Pancreas (tissue), 10 donors: ENCODE measurements at places on chromosomes 6 and 20. TPM values are rescaled to one million over a fixed set of nuclear protein-coding genes. Genes with fewer than 3 reads are reported as not detected.
A peak's percentile ranks its signal among the peaks of the same experiment; 100 is the strongest.

Gene SRC
- total RNA-seq, result 32.1 TPM

Gene ANKRD60
- total RNA-seq, result not detected

Gene TPD52L1
- total RNA-seq, result 25.4 TPM

Gene SLC25A27
- 7.8 TPM for total RNA-seq

Gene C6orf163
- 2.0 TPM for total RNA-seq

- no peaks in the 10 kb centered on the region for H3K27me3 ChIP-seq
- H3K27ac ChIP-seq, result no peak overlapping the region
- no peaks in the 10 kb centered on the region for H3K4me1 ChIP-seq
- no peaks in the 10 kb centered on the region for H3K36me3 ChIP-seq
- no peak overlapping the region for H3K4me3 ChIP-seq
Measured at GRCh38 chr6:158687506-158687905, 37.7 kb downstream of the SYTL3 start.

DNA sequence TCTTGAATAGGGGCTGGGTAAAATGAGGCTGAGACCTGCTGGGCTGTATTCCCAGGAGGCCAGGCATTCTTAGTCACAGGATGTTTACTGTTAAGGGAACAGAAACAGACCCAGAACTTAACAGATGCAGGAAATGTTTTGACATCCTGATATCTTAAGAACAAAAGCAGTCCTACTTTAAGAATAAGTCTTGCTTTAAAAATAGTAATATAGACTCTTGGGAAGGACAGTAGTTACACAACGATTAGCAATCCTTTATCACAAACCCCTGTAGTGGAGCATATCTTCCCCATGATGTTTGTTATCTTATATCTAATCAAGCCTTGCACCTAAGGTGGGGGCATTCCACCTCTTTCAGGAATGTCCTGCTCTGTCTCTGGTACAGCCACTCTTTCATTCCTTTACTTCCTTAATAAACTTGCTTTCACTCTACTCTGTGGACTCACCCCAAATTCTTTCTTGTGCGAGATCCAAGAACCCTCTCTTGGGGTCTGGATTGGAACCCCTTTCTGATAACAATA lies 493.7 kb upstream of the SULF2 start:
- no peaks in the 10 kb centered on the region for H3K36me3 ChIP-seq
- no peaks in the 10 kb centered on the region for H3K27me3 ChIP-seq
- H3K4me1 ChIP-seq, result peaks cover 6% of the 10 kb centered on the region
- H3K27ac ChIP-seq, result no peak overlapping the region

GRCh38 chr6:88302769-88303225 lies 136.7 kb upstream of the CNR1 start:
- no peak for DNase-seq
- no peak overlapping the region for H3K4me3 ChIP-seq
- no peaks in the 10 kb centered on the region for H3K4me1 ChIP-seq
- H3K27me3 ChIP-seq, result no peaks in the 10 kb centered on the region

- no peaks in the 10 kb centered on the region for H3K27me3 ChIP-seq
- H3K4me1 ChIP-seq, result peaks cover 14% of the 10 kb centered on the region
- no peak overlapping the region for H3K27ac ChIP-seq
- H3K36me3 ChIP-seq, result no peaks in the 10 kb centered on the region
Measured at GRCh38 chr20:34315236-34315635, 12.1 kb upstream of the AHCY start.

DNA sequence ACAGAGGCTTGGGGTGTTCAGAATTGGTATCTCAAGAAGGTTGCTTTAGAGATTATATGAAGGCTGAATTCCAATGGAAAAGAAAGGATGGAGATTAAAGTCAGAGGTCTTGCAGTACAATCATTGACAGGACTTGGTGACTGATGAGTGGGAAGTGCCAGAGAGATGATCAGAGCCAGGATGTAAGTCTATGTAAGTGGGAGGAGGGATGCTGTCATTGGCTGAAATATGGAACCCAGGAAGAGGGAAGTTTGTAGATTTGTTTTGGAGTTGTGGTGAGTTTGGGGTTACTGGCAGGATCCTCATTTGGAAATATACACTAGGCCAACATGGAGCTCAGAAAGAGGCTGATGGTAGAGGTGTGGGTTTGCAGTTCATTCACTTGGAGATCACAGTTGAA lies 23.8 kb upstream of the TNFAIP3 start:
- no peaks in the 10 kb centered on the region for H3K27me3 ChIP-seq
- H3K4me3 ChIP-seq, result no peak overlapping the region
- no peak overlapping the region for H3K27ac ChIP-seq
- DNase-seq, result no peak
- no peaks in the 10 kb centered on the region for H3K4me1 ChIP-seq

- peaks cover 29% of the 10 kb centered on the region for H3K4me1 ChIP-seq
- peak within 1 kb of the TSS; percentile 77 for H3K4me3 ChIP-seq
- H3K27ac ChIP-seq, result peak within 1 kb of the TSS; percentile 38
- DNase-seq, result peak; percentile 87
- no peaks in the 10 kb centered on the region for H3K27me3 ChIP-seq
- no peaks in the 10 kb centered on the region for H3K36me3 ChIP-seq
Measured at GRCh38 chr6:170290296-170291128, at the start of gene DLL1. Gene DLL1 (minus strand): TSS chr6:170291078. CDS start chr6:170290139, 939 bp downstream.

DNA sequence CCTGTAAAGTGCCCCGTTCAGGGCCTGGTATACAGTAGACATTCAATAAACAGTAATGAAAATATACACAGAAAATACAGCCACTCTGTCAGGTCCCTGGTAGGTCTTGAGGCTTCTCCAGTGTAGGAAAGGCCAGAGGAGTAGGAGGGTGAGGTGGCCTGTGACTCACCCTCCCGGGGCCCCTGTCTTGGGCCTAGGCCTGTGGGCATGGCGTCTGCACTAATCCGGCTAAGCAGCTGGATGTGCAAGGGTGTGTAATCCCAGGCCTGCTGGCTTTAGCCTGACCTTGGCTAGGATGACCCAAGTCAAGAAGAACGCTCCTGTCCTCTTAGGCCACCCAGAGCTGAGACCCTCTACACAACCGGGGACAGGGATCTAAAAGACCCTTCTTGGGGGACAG lies 84.9 kb downstream of the KCNB1 start:
- no peak overlapping the region for H3K27ac ChIP-seq
- no peak for DNase-seq

GRCh38 chr6:54920628-54921027 lies 74.1 kb downstream of the FAM83B start:
- H3K4me1 ChIP-seq, result no peaks in the 10 kb centered on the region
- DNase-seq, result no peak
- H3K36me3 ChIP-seq, result no peaks in the 10 kb centered on the region
- H3K4me3 ChIP-seq, result no peak overlapping the region

GRCh38 chr20:8844179-8844578 lies 224.7 kb upstream of the PLCB4 start:
- H3K27me3 ChIP-seq, result no peaks in the 10 kb centered on the region
- no peaks in the 10 kb centered on the region for H3K4me1 ChIP-seq
- H3K4me3 ChIP-seq, result no peak overlapping the region
- no peak for DNase-seq
- no peak overlapping the region for H3K27ac ChIP-seq

GRCh38 chr6:138419766-138420165 lies 15.7 kb downstream of the HEBP2 start:
- DNase-seq, result no peak
- no peaks in the 10 kb centered on the region for H3K27me3 ChIP-seq
- H3K36me3 ChIP-seq, result no peaks in the 10 kb centered on the region
- H3K27ac ChIP-seq, result no peak overlapping the region
- H3K4me3 ChIP-seq, result no peak overlapping the region

DNA sequence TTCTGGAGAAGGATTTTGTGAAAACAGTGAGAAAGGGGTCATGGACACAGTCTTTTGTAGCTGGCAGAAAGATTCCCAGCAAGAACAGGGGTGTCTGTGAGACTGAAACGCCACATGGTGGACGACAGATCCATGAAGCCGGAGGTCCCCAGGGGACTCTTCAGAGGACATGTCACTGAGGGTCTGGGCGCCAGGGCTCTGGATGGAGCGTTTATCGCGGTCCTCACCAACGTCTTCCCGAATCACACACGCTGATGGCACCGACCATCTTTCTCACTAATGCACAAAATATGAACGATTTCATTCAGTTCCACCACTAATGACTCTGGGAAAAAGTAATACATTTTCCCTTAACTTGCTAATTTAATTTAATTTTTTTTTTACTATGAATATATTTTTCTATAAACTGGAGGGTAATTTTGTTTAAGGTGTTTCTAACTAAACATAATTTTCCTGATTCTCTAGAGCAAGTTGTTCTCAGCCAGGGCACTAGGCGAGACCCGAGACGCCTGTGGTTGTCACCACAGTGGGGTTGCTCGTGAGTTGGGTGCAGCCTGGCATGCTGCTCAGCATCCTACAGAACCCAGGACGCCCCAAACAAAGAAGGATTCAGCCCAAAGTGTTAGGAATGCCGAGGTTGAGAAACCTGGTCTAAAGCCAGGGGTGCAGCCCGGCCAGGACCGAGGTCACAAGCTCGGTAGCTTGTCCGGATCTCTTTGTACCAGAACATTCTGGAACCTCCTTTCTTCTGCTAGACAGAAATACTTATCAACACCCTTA lies 306.2 kb downstream of the TAF4 start:
- no peak overlapping the region for H3K4me3 ChIP-seq
- no peak for DNase-seq
- no peak overlapping the region for H3K27ac ChIP-seq
- H3K27me3 ChIP-seq, result no peaks in the 10 kb centered on the region
- no peaks in the 10 kb centered on the region for H3K4me1 ChIP-seq
